Stimulated activated CD8-positive, alpha-beta memory T cell treated with anti-CD3 and anti-CD28 coated beads, Interleukin-7, amount 100 ng/mL, for 48 hours (primary cell): ENCODE measurements at places on chromosomes 11 and 22.

DNA sequence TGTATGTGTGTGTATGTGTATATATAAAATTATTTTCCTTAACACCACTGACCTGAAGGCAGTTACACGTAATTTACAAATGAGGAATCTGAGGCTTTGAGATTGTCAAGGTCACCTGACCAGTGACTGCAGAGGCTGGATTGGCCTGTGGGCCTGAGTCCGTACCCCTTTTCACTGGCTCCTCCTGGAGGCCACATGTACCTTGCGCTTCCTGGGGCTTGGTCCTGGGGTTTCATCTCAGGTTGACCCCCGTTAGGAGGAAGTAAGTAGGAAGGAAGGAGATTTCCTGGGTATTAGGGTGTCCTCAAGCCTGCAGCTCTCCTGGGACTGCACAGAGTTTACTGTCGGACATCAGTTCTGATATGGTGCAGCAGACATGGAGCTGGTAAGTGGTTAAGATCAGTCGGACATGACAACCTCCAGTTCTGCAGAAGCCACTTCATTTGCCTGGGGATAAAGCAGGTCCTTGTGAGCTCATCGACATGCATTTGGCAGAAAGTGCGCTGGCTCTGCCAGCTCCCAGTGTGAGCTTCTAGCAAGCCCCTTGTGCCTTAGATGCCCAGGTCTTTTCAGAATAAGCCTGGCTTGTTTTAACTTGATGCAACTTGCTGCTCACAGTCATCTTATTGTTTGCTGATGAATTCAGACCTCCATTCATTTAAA, 36.6 kb downstream of the ST3GAL4 start:
- no peak for DNase-seq

DNA sequence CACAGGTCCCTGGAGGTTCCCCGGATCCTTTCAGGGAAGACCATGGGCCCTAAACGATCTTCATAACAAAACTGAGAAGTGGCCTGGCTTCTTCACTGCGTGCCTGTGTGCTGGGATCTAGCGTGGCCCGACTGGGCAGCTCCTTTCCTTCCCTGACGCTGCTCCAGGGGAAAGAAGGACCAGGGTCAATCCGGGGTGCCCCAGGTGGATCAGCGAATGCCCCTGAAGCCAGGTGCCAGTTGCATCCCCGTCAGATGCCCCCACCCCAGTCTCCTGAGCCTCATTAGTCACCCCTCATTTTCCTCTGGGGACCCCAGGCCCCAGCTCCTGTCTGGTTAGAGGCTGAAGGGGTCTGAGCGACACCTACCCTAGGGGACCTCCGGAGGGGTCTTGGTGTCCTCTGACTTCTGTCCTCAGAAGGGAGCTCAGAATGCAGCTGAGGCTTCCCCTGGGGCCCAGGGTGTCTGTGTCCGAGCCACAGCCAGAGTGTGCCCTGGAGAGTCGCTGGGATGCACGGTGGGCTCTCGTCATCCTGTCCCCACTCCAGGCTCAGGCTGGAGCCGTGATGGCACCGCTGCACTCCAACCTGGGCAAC, 18.7 kb upstream of the MUC6 start:
- no peak for DNase-seq

DNA sequence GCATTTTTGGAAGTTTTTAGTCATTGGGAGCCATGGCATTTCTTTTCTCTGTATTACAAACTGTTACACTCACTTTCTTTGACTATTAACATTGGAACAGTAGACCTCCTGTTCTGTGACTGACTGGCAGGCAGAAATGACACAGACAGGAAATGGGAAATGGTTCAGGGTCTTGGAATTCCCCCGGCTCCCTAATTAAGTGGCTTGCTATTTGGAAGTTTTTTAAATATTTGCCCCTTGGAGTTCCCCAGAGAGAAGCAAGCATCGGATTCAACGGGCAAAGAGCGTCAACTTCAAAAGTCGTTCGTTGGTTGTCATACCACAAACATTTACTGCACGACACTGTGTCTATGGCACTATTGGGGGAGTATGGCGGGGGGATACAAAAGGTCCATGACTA, 1.1 kb upstream of the BIRC2 start:
- DNase-seq = no peak

- DNase-seq = no peak
Observed at GRCh38 chr22:32569956-32570355, 95.3 kb downstream of the FBXO7 start.

GRCh38 chr22:24952837-24953383, 394 bp downstream of the KIAA1671 start:
- no peak for DNase-seq
